H4 (cell line): ENCODE measurements at places on chromosomes 6 and 20.

DNA sequence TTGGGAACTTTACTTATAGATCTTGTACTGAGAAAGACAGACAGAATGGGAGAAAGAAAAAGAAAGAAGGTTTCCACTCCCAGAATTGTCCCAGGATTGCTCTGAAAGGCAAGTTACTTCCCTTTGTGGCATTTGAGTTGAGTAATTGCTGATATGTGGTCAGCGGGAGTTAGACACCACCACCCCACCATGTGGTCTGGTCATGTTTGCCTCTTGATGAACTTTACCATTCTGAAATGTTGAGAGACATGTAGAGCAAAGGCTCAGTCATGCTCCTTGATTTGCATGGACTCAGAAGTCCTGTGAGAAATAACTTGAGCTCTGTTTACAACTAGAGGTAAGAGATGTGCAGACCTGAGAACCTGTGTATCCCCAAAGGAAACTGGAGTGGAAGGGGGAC is 17.1 kb downstream of the TCF21 start:
- DNase-seq, result peak; percentile 8

DNA sequence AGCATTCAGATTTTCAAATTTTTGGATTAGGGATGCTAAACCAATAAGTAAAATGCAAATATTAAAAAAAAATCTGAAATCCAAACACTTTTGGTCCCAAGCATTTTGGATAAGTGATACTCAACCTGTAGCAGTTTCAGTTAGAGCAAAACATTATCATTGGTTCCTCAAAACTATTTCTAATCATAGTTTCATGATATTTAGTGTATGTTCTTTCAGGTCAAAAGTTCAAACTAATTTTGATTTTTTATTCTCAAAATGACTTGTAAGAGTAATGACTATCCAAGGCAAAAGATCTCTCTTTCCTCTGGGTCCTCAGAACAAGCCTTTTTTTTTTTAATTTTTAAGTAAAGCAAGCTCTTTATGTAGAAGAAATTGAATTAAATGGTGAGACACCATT is 64.0 kb upstream of the TFB1M start:
- DNase-seq, result no peak

DNA sequence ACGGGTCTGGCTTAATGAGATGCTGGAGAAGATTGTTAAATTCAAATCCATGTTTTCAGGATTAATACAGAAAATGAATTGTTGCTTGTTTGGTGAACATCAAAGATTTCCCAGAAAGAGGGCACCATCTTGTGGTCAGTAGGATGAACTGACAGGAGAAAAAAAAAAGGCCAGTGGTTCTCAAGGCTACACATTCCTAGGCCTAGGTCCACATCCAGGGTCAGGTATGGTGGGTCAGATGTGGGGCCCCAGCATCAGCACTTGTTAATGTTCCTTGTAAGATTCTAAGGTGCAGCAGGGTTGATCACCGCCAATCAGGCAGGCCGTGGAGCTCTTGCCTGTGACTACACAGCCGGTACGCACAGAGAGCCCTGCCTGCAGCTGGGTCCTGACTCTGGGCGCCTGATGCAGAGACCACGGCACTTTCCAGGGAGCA is 34.0 kb upstream of the FOXO3 start:
- peak; percentile 6 for DNase-seq

GRCh38 chr6:120805276-120805675 is 529.0 kb downstream of the TBC1D32 start:
- no peak for DNase-seq

DNA sequence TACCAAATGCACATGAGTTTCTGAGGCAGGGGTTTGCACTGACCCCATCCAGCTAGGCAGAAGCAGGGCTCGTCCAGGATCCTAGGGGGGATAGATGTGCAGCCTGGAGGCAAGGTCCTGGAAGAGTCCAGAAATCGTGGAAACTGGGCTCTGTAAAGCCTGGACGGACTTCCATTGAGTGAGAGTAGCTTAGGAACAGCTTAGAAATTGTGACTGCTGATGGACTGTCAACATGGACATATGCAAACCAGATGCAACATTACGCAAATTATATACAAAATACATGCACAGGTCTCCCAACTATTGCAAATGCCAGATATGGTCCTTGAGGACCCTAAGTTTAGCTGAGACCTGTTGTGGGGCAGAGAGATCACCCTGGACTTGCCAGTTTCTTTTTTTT is 4.8 kb upstream of the EMILIN3 start:
- DNase-seq, result no peak
